ENCODE measurements at places on chromosomes 12 and 14.

DNA sequence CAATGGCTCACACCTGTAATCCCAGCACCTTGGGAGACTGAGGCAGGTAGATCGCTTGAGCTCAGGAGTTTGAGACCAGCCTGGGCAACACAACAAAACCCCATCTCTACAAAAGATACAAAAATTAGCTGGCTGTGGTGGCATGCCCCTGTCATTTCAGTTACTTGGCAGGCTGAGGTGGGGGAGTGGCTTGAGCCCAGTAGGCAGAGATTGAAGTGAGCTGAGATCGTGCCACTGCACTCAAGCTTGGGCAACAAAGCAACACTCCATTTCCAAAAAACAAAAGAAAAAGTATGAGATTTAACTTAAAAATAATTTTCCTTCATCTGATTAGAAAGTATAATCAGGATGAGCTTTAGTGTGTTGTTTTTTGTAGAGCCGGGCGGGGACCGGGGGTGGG lies 47.9 kb upstream of the BCAT1 start:
- DNase-seq: no peak

GRCh38 chr12:77979597-77980250 lies 149.0 kb downstream of the NAV3 start:
- no peak for DNase-seq

DNA sequence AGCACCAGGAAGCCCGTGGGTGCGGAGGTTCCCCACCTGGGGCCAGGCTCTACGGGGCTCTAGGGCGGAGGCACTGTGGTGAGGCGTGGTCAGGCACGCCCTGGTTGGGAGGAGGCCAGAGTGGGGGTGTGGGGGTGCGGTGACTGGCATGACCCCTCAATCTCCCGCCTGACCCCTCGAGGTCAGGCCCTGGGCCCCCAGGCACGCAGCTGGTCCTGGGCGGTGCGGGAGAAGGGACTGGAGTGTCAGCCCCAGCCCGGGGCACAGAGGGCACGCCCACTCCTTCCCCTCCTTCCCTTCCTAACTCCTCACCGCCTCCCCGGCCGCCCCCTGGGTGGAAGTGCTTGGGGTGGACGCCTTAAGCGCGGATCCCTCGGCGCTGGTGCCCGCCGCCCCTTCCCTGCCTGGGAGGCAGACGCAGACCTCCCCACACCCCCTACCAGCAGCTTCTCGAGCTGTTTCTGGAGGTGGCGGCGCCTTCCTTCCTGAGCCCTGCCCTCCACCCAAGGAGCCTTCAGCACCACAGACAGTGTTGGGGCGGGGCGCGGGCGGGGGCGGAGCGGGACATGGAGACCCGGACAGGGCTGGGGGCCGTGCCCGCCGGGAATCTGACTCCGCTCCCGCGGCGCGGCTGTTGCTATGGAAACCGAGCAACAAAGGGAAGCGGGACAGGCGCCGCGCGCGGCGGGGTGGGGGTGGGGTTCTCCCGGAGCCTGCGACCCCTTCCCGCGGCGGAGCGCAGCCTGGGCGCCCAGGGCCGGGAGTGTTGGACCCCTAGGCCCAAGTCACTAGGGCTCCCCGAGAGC lies 741 bp upstream of the CRIP2 start:
- DNase-seq: peak; percentile 74

GRCh38 chr14:63164108-63164683 lies 40.0 kb upstream of the RHOJ start:
- DNase-seq: no peak

DNA sequence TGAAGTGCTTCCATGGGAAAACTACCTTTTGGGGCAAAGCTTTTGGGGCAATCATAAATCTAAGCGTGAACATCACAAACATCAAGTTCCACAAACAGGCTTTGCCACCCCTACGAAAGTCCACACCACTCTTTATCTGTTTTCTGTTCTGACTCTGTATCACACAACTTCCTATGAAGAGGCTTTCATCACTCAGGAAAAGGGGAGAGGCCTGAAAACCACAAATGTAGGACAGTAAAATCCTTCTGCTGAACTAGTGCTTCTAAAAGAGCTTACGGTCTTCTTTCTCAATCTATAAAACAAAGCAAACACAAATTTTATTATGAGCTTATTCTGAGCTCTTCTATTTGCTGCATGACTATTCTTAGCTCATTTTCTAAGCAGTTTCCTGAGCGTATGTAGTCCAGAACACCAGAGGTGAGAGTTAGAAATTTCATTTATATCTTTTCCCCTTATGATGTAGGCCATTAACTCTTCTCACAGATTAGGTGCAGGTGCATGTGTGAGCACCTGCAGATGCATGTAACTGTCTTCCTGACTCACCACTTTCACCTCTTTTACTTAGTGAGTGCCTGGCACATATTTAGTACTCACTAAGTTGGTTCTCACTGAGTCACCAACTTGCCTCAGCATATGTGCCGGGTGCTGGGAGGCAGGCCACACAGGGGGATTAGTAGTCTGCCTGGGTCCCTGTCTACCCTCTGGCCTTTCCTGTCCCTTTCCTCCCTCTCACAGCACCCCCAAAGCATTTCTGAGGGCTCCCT lies 32.9 kb upstream of the SYCP3 start:
- no peak for DNase-seq

- DNase-seq: no peak
These were observed 118.6 kb downstream of the CCDC91 start for GRCh38 chr12:28308891-28309290.

- peak; percentile 76 for DNase-seq
These were observed 518 bp downstream of the GSKIP start for GRCh38 chr14:96363751-96364336.

DNA sequence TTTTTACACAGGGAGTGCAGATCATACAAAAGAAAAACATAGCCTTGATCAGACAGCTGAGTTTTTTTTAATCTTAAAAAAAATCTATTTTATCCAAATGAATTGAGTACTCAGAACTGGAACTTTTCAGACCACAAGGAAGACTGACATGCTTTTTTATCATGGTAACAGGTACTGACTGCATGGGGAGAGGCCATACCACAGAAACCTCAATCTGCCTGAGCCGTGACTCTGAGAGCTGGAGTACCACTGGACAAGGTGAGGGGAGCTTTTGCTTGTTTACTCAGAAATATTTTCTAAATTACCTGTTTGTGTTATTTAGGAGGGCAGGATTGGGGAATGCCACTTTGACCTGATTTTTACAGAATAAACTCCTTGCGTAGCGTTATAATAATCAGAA lies 143.9 kb downstream of the ALX1 start:
- DNase-seq: no peak
